ENCODE measurements at places on chromosomes 4 and X. TPM values are rescaled to one million over a fixed set of nuclear protein-coding genes. Genes with fewer than 3 reads are reported as not detected.

The UGT2B15 gene
- total RNA-seq, result 1.2 TPM

The XAGE1A gene
- not detected for total RNA-seq

The NMU gene
- total RNA-seq, result 28.1 TPM

The PNMA5 gene
- not detected for total RNA-seq

The DLG3 gene
- total RNA-seq, result 9.5 TPM

The VEGFD gene
- total RNA-seq, result 0.07 TPM

The WDFY3 gene
- total RNA-seq, result 16.4 TPM

All from airway epithelial cell (primary cell).